ENCODE measurements at places on chromosomes 16 and 17.

DNA sequence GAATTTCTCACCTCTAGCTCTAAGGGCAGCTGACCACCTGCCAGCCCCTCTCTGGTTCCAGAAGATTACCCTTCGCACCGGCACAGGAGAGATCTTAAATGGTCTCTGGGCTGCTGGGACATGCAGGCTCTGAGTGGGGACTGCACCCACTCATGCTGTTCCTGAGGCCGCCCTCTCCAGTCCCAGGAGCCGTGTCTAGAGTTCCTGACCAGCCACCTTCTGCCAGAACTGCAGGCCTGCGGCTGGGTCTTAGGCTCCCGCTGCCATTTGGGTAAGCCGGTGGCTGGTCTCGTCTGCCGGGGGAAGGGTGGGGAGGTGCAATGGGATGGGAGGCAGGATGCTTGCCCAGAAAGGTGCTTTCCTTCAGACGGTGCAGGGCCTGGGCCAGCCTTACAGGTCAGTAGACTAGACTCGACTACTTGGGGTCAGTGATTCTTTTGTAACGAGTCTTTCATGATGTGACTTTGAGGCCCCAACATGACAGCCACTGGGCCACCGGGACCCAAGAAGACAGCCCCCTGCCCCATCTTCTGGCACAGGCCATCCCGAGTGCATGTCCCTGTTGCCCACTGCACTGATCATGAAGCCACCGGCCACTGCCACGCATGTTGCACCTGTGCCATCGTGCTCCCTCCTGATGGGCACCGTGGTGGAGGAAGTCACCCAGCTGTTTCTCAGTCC is 26.4 kb downstream of the B9D1 start:
- DNase-seq, result no peak

- DNase-seq, result no peak
These were observed 69.3 kb upstream of the MED13 start for GRCh38 chr17:62134397-62134796.

GRCh38 chr17:65925606-65926307 is 266.2 kb downstream of the CEP112 start:
- no peak for DNase-seq

DNA sequence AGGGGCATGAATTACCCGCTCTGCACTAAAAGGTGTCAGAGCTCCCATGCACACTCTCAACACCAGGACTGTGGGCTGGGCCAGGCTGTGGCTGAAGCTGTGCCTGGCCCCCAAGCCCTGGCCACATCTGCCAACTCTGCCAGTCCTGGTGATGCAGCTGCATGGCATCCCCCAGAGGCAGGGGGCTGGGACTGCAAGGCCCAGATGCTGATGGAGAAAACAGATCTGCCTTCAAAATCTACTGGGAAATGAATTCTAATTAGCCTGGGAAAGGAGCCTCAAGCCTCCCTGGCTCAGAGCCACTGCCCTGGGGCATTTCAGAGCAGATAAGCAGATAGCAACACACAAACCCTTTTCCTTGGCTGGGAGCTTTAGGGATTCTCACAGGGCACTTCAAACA is 3.4 kb downstream of the CHST6 start:
- DNase-seq, result no peak

DNA sequence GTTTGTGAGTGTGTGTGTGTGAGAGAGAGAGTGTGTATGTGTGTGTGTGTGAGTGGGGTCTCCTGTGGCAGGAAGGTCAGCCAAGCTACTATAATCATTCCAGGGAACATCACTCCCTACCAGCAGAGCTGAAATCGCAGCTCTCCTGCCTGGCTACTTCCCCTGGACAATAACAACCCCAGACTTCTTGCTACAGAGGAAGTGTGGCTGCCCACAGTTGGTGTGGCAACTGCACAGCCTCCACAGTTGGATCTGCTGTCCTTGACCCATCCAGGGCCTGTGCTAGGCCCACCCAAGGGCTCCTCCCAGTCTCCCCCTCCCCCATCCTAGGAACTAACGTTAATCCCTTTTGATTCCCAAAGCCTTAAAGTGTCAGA is 1.5 kb downstream of the SLC13A5 start:
- no peak for DNase-seq

GRCh38 chr16:2854700-2855309 is 3.2 kb downstream of the PRSS22 start:
- no peak for DNase-seq

GRCh38 chr16:67666559-67667452 is at the start of the genes C16orf86 and ENKD1:
Gene C16orf86 (plus strand): TSS chr16:67666814. CDS start chr16:67666971, 157 bp downstream.
Gene ENKD1 (minus strand): TSS chr16:67666750. CDS start chr16:67666442, 308 bp downstream.
- peak; percentile 82 for DNase-seq

DNA sequence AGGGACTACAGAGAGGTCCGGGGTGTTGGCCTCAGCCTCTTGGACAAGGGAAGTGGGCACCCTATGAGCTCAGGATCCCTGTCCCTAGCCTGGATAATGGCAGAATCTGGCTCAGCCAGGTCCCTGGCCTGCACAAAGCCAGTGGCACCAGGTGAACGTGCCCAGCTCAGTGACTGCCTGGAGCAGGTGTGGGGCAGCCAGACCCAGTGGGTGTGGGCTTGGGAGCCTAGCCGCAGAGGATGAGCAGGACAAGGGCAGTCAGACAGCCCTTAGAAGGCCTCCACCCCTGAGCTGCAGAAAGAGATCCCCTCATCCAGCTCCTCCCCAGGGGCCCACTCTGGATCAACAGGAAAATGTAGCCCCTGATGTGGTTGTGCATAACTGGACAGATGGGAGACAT is 585.3 kb downstream of the KCNJ18 start:
- DNase-seq, result no peak

DNA sequence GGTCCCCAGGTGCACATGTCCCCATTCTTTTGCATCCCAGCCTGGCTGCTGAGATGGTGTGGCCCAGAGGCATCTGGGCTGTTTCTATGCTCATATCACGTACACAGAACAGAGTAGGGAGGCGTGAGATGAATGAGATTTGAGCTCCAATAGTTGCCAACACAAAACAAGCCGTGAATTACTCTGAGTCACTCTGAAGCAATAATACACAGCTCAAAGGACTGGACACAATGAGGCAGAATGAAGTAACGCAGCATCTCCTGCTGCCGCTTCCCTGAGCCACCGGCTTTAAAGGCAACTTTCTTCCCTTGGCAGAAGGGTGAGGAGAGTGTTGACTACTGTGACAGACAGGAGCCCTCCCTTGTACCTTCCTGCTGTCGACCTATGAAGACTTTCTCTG is 33.9 kb upstream of the CLEC18B start:
- DNase-seq, result no peak

DNA sequence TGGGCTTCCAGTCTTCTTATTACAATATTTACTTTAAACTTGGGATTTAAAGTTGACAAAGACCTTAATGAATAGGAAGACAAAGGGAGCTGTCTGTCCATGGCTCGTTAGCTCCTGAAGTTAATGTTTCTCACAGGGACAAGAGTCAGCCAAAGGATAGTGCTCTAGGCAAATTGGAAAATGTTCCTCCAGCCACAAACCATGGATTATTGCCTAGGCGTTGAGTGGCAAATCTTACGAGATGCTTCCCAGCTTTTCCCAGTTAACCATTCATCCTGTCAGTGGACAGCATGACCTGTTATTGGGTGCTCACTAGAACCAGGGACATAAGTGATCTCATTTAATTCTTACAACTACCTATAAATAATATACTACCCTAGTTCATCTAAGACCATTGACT is 3.6 kb downstream of the TEX2 start:
- no peak for DNase-seq

- DNase-seq, result no peak
These were observed 55.3 kb downstream of the RBFOX3 start for GRCh38 chr17:79555543-79555942.

DNA sequence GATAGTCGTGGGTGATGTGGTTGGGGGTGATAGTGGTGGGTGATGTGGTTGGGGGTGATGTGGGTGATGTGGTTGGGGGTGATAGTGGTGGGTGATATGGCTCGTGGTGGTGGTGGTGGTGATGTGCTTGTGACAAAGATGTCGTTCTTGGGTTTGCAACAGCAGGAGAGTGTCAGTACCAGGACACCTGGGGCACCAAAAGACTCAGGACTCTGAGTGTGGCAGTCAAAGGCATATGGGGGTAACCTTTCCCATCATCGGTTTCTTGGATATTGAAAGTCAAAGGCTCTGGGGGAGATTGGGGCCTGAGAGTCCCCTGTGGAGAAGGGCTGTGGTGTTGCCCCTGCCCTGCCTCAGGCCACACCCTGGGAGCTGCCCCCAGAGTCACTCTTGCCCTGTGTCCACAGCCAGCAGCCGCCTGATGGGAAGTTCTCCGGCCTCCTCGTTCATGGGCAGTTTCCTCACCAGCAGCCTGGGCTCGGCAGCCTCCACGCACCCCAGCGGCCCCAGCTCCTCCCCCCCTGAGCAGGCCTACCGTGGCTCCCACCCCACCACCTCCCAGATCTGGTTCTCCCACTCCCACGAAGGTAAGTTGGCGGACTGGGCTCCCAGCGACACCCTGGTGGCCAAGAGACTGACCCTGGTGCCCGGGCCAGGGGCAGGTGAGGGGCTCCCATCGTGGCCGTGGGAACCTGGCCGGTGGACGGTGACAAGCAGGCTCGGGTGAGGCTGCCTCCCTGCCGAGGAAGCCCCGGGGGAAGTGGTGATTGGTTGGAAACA is 31.3 kb downstream of the BAHCC1 start:
- DNase-seq, result no peak

- peak; percentile 10 for DNase-seq
These were observed 10.3 kb upstream of the MED13 start for GRCh38 chr17:62075308-62075815.

GRCh38 chr17:16948587-16949376 is 23.1 kb downstream of the TNFRSF13B start:
- DNase-seq, result no peak

- no peak for DNase-seq
These were observed 1.8 kb downstream of the ATP2A3 start for GRCh38 chr17:3962217-3962964.

GRCh38 chr16:74480150-74481029 is 59.1 kb upstream of the CLEC18B start:
- DNase-seq, result no peak

GRCh38 chr17:39194985-39195524 is 2.4 kb downstream of the CACNB1 start:
- DNase-seq, result no peak

DNA sequence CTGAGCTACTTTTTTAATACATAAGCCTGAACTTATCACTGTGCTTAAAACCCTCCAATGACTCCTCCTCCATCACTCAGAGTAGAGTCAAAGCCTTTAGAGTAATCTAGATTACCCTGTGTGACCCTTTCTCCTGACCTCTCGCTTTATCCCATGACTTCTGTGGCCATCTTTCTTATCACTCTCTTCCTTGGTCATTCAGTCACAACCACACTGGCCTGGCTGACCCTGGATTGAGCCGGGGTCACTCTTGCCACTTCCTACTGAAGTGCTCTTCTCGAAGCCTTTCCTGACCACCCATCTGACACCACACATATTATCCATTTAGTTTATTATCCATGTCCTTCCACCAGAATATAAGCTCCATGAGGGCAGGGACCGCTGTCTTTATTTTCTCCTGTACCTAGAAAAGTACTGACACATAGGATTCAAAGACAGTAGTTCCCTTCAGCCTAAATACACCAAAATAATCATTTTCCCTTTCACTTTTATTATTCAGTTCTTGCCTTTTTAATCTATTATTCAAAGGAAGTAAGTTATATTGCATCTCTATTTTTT is 28.0 kb upstream of the ABCA9 start:
- no peak for DNase-seq

GRCh38 chr16:66590322-66590721 is 11.1 kb downstream of the CMTM2 start:
- no peak for DNase-seq

- no peak for DNase-seq
These were observed 379.2 kb upstream of the ZFHX3 start for GRCh38 chr16:73427164-73427563.

DNA sequence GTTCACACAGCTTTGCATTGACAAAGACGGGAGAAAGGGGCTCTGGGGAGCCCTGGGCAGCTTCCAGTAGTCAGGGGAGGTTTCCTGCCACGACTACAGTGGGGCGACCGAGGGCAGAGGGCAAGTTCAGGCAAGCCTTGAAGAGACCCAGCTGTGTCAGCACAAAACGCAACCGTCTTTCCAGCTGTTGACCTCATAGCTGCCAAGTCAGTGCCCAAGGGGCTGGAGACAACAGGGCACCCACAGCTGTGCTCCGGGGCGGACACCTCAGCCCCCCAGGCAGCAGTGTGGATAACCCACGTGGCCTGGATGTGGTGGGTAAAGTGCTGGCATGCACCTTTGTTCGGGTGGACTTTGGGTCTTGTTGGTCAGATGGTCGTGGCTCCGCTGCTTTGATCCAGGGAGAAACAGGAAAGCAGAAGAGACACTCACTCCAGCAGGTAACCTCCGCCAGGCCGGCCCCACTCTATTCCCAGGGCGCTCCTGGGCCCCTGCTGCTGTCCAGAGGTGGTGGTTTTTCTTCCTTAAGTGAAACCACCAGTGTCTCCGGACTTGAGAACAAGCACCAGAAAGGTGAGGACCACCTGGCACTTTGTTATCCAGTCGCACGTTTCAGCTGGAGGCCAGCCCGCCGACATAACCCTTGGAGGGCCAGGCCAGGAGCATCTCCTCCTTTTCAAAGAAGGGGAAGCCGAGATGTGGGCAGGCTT is 17.6 kb upstream of the CBX2 start:
- no peak for DNase-seq

DNA sequence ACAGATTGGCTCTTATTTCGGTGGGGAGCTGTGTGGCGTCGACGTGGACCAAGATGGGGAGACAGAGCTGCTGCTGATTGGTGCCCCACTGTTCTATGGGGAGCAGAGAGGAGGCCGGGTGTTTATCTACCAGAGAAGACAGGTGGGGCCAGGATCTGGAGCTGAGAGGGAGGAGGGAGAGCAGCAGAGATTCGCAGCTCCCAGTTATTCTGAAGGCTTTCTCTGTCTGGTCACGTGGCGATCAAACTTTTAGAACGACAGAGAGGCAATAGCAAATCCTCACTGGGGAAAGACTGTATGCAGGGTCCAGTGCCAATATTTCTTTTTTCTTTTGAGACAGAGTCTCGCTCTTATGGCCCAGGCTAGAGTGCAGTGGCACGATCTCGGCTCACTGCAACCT is 22.2 kb downstream of the ITGAL start:
- DNase-seq, result no peak

- no peak for DNase-seq
These were observed 5.1 kb downstream of the ERBB2 start for GRCh38 chr17:39704821-39705551.

- DNase-seq, result no peak
These were observed 9.6 kb downstream of the FTO start for GRCh38 chr16:53713403-53714204.

- no peak for DNase-seq
These were observed 205.7 kb downstream of the TANC2 start for GRCh38 chr17:63171428-63172393.

Measured in stimulated activated CD4-positive, alpha-beta T cell treated with anti-CD3 and anti-CD28 coated beads, Interleukin-1b, Interleukin-23, amount 100 ng/mL, for 48 hours (primary cell).